ENCODE measurements at places on chromosomes 3 and 15.

- no peak for DNase-seq
Observed at GRCh38 chr15:23083115-23083514, 43.7 kb upstream of the TUBGCP5 start.

- no peak for DNase-seq
Observed at GRCh38 chr3:144754076-144754783, 782.6 kb downstream of the DIPK2A start.

DNA sequence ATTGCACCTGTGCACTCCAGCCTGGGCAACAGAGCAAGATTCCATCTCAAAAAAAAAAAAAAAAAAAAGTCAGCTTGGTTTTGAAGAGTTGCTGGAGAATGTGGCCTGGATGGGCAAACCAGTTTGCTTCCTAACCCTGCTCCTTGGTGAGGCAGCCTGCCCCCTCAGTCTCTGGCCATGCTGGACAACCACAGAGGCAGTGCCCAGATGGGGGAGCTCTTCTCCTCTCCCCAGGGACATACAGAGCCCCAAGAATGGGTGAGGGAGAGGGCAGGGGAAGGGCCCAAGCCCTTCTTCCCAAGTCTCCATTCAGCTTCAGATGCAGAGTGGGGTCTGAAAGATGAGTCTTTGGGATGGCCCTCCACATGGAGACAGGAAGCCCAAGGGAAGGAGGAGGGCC, 27.9 kb downstream of the CD276 start:
- DNase-seq, result no peak

DNA sequence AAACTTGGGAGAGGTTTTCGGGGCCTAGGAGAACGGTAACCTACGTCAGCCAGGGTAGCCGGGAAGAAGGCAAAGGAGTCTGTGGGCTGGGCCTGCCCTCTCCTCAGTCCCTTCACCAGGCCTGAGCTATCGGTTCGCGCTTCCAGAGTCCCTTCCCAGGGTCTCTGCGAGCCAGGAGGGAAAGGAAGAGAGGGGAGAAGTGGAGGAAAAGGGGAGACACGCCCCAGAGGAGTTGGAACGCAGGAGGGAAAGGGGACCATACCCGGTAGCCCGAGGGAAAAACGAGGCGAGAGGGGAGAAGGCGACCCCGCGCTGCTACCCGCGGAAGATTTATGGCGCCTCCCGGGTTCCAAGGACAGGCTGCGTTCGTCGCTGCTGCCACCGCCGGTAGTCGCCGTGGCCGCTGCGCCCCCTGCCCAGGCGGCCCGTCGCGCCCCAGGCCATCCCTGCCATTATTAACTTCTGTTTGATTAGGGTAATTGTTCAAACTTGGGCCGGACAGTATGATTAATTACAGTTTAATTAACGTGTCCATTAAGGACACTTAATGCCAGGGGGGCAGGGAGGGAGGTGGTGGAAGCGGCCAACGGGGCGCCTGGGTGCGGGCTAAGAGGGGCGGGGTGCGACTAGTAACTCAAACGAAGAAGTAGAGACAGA, 3.4 kb upstream of the SKOR1 start:
- DNase-seq, result no peak

DNA sequence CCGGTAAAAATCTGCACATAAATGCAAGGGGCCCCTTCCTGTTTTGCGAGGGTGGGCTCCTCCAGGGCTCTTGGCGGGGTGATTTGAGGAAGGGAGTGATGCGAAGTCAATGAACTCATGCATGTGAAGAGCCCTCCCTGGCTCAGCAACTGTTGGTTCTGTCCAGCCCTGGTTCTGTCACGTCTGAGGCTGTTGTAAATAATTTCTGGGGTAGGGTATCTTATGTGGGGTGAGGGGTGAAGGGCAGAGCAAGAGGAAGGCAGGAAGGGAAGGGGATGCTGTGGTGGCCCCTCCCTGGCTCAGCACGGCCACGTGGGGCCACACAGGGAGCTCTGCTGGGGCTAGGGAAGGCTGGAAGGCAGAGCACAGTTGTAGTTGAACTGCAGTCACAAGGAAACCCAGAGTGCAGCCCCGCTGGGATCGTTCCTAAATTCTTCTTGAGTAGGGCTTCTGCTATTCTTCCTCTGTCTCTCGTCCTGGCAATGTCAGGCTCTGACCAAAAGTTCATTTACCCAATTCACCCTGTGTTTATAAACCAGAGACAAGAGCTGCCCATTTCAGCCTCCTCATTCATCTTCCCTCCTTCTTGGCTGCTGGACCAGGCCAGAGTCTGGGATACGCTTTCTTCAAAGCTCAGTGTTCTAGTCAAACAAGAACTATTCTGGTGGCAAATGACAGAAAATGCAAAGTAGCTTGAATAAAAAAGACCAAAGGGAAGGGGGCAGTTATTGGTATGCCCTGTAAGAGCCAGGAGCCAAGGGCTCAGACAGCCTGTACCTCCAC, 14.8 kb upstream of the TOPBP1 start:
- DNase-seq, result no peak

DNA sequence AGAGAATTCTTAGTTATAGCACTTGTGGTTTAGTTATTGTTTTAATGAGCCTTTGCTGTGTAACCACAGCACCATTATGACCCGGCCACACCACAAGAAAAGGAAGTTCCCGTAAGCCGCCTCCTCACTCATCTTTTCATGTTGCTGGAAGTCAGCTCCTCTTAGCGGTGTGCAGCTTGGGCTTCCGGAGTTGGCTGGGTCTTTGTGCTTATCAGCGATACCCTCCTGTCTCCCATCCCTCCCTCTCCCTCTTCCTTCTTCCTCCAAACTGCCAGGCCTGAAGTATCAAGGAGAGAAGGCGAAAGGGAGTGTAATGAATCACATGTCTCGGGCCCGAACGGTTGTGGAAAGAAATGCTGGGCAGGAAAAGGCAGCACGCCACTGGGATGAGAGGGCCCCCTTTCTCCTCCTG, 353.5 kb downstream of the MCTP2 start:
- DNase-seq, result no peak

- DNase-seq, result peak; percentile 51
Observed at GRCh38 chr3:51340013-51340829, 44.9 kb upstream of the MANF start.

DNA sequence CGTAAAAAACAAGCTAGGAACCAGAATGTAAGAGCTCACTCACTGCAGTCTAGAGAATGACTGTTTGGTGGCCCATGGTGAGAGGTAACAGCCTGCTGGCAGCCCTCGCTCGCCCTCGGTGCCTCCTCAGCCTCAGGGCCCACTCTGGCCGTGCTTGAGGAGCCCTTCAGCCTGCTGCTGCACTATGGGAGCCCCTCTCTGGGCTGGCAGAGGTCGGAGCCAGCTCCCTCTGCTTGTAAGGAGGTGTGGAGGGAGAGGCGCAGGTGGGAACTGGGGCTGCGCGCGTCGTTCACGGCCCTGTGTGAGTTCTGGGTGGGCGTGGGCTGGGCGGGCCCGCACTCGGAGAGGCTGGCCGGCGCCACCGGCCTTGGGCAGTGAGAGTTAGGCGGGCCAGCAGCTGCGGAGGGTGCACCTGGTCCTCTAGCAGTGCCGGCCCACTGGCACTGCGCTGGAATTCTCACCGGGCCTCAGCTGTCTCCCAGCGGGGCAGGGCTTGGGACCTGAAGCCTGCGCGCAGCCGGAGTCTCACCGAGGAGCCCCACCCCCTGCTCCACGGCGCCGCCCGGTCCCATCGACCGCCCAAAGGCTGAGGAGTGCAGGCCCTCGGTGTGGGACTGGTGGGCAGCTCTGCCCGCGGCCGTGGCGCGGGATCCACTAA, 420.6 kb downstream of the RBMS3 start:
- no peak for DNase-seq

GRCh38 chr3:31234145-31234544, 298.6 kb upstream of the STT3B start:
- no peak for DNase-seq

DNA sequence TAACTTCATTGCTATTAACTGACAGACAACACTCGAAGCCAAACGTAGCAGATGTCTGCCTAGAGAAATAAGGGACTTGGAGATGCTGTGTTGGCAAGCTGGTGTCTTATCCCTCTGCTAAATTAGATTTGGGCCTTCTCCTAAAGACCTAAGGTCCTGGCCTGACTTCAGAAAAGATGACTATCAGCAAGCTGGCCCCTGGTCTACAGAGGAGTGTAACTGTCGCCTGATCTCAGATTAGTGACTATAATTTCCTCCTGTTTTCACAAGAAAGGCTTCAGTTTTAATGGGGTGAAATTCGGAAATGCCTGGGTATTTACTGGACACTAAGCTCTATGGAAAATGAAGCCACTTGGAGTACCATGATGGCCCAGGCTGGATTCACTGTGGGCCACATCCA, 53.1 kb upstream of the SLC7A14 start:
- no peak for DNase-seq

DNA sequence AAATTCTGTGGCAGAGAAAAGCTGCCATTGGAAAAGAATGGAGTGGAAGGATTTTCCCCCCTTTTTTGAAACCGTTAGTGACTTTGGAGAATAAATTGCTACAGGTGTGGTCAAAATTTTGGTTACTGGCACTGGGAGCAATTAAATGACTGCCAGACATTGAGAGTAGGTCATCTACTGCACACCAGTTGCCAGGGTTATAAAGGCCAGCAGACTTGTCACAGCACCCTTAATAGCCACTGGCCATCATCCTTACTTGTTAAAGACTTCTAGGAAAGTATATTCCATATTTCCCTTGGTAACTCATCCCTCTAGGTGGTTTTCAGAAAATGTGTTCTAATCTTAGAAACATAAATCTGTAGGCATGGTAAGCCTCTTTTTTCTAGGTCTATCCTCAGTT, 8.0 kb downstream of the PIK3CA start:
- DNase-seq, result no peak

DNA sequence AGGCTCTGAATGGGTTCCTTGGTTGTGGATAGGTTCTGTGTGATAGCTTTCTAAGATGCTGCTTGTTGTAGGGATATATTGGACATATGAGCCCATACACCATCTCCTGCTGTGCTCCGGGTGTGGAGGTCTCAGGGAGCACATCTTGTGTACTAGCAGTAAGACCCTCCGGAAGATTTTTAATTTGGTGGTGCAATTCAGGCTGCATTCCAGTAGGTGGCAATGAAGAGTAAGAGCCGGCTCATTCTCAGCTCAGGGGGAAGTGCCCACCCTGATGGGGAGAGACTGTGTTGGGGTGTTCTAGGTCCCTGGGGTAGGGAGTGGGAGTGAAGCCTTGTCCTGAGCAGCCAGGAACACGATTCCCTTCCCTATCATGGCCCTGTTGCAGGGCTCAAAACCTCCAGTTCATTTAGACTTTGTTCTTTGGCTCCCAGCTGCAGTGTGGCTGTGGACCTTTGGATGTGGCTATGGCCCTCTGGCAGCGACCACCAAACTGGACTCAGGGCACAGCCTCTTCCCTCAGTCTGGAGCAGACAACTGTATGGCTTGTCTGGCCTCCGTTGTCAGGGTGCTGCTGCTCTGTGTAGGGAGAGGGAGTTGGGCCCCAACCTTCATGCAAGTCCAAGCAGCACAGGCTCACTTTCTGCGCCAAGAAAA, 104.7 kb downstream of the UNC13C start:
- no peak for DNase-seq

DNA sequence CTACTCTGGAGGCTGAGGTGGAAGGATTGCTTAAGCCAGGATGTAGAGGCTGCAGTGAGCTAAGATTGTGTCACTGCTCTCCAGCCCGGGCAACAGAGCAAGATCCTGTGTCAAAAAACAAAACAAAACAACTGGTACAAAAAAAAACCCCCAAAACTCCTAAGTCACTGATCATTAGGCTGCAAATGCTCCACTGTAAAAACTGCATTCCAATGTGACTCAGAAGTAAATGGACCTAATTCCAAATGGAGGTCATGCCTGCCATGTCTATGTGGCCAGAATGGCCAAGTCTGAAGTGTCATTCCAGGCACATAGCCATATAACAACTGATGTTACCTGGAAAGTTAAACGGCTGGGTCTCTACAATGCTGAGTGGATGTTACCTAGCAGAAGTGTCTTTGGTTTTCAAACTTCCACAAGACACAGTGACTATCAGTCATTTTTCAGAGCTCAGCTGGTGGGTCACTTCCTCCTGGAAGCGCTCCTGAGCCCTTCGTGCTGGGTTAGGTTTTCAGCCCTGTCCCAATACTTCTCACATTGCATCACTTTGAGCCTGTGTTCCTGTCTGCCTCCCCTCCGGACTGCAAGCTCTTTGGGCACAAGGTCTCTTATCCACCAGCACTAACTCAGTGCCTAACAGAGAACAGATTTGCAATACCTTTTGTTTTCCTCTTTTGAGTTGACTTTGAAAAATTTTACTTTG, 10.6 kb downstream of the FSTL1 start:
- no peak for DNase-seq

DNA sequence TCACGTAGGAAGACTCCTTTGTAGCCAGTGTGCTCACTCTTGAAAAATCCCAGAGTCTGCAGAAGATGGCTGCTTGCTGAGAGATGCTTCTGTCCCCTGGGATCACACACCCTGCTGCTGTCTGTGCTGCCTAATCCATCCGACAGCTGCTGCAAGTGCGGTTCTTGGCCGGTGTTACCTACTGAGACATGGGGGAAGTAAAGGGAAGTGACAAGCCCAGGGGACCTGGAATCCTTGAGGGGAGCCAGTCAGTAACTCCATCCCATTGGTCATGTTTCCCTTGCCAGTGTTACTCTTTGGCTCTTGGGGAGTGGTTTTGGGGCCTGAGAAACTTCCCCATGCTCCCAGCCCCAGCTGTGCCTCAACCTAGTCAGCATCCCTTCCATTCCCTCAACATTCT, 8.3 kb upstream of the CPNE9 start:
- no peak for DNase-seq

Data from 8988T (cell line).